ENCODE measurements at places on chromosomes 11 and 22. TPM values are rescaled to one million over a fixed set of nuclear protein-coding genes. Genes with fewer than 3 reads are reported as not detected.

ELF5 gene
- not detected for total RNA-seq

UCP2 gene
- total RNA-seq = 5.1 TPM

KCNJ1 gene
- 0.11 TPM for total RNA-seq

TOLLIP gene
- 26.6 TPM for total RNA-seq

GGTLC2 gene
- total RNA-seq = not detected

RBMXL2 gene
- not detected for total RNA-seq

MYEOV gene
- 1.1 TPM for total RNA-seq

YPEL1 gene
- 1.9 TPM for total RNA-seq

MS4A14 gene
- not detected for total RNA-seq

AMOTL1 gene
- total RNA-seq = 39.7 TPM

SYT12 gene
- 3.6 TPM for total RNA-seq

OR4A16 gene
- not detected for total RNA-seq
